ENCODE measurements at places on chromosomes 13 and 19. TPM values are rescaled to one million over a fixed set of nuclear protein-coding genes. Genes with fewer than 3 reads are reported as not detected.

FBXO17 gene
- 4.5 TPM for total RNA-seq

ZNF77 gene
- 6.9 TPM for total RNA-seq

C13orf46 gene
- under 0.01 TPM for total RNA-seq

USHBP1 gene
- total RNA-seq: 0.82 TPM

BEST2 gene
- not detected for total RNA-seq

KLK1 gene
- total RNA-seq: not detected

ZNF560 gene
- 0.41 TPM for total RNA-seq

ZNF823 gene
- total RNA-seq: 26.9 TPM

KLK2 gene
- not detected for total RNA-seq

PTH2 gene
- total RNA-seq: not detected

CD70 gene
- total RNA-seq: not detected

DGKH gene
- 15.5 TPM for total RNA-seq

SH2D3A gene
- total RNA-seq: 0.82 TPM

PRSS57 gene
- not detected for total RNA-seq

RUBCNL gene
- total RNA-seq: 3.3 TPM

SLC6A16 gene
- not detected for total RNA-seq

TDRD12 gene
- 1.2 TPM for total RNA-seq

RBM42 gene
- 21.6 TPM for total RNA-seq

MRPL54 gene
- total RNA-seq: 21.6 TPM

ATP8A2 gene
- 63.6 TPM for total RNA-seq

CGB3 gene
- total RNA-seq: not detected

ZNF625 gene
- 29.3 TPM for total RNA-seq

PSG7 gene
- not detected for total RNA-seq

TEX101 gene
- total RNA-seq: not detected

ZNF112 gene
- total RNA-seq: 28.1 TPM

AP2S1 gene
- 64.8 TPM for total RNA-seq

FAM216B gene
- 0.41 TPM for total RNA-seq

CEACAM4 gene
- not detected for total RNA-seq

ATP8B3 gene
- total RNA-seq: not detected

GPC5 gene
- 7.3 TPM for total RNA-seq

SYT3 gene
- 20.4 TPM for total RNA-seq

ZNF154 gene
- 33.0 TPM for total RNA-seq

ELSPBP1 gene
- total RNA-seq: not detected

MAG gene
- total RNA-seq: not detected
